ENCODE measurements at places on chromosomes 1 and 21.

DNA sequence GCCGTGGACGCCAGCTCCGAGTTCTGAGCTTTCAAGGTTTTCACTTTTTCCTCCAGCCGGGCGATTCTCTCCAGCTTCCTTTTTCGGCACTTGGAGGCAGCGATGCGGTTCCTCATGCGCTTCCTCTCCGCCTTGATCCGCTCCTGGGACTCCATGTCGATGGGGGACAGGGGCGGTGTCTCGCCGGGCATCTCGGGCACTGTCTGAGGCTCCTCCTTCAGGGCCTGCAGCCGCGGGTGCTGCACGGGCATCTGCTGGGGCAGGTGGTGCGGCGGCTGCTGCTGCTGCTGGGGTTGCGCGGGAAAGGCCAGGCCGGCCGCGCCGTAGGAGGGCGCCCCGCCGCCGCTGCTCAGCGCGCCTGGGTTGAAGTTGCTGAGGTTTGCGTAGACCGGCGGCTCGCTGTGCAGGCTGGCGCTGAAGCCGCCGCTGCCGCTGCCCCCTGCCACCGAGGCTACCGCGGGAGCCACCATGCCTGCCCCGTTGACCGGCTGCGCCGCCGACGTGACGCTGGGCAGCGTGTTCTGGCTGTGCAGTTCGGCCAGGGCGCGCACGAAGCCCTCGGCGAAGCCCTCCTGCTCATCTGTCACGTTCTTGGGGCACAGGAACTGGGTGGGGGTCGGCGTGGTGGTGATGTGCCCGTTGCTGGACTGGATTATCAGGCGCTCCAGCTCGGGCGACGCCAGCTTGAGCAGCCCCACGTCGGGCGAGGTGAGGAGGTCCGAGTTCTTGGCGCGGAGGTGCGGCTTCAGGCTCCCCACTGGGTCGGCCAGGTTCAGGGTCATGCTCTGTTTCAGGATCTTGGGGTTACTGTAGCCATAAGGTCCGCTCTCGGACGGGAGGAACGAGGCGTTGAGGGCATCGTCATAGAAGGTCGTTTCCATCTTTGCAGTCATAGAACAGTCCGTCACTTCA, 1.4 kb downstream of the JUN start:
- peak; percentile 54 for DNase-seq

DNA sequence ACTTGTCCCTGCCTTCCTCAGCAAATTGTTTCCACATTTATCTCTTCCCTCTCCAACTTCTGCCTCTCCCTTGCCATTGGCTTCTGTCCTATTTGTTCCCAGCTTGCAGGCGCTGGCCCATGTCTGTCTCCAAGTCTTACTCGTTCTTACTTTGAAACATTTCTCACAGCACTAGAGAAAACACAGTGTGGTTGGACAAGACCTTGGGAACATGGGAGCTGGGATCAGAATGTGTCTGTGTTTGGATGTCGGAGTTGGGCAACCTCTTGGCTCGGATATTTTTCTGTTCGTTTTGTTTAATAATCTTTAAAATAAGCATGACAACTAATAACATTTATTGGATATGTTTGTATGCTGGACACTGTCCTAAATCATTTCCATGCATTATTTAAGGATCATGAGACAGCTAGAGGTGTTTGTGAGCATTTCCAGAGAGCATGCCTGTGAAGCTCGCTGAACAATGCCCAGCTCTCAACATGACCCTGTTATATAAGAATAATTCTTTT, 5.9 kb upstream of the BRWD1 start:
- peak; percentile 62 for DNase-seq

DNA sequence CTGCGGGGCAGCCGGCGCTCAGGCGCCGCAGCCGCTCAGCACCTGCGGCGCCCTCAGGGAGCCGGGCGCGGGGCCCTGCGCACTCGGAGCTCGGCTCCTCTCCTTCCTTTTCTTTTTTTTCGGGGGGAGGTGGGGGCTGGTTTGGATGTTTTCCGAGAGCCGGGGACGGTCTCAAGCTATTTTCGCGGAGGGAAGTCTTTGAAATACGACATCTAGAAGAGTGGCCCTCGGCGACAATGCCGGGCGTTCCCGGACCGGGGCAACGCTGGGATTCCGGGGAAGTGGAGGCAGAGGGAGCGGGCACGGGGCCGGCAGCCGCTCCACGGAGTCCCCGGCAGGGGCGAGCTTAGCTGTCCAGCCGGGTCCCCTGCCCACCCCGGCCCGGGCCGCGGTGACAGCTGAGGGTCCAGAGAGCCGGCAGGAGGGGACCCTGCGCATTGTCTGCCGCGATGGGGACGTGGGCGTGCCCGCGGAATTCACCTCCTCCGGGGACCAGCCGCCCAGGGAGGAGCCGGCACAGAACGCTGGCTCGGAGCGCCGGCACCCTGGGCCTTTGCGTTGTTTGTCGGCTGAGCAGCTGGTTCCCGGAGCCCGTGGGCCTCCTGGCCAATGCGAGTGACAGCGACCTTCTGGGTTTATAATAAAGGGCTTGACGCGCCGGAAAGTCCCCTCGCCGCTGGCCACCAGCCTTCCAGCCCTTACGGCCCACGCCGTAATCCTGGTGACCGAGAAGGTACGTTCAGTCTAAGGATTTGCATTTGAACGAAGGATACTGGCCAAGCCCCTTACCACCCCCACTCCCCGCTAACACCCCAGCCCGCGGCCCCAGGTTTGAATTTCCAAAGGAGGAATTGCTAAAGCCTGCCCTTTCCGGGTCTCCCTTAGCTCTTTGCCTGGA, 582 bp downstream of the SLC37A1 start:
- peak; percentile 42 for DNase-seq

GRCh38 chr1:145887631-145888030, 2.0 kb upstream of the ANKRD35 start:
- DNase-seq: no peak

Data from tibial artery (tissue), 4 donors.